ENCODE measurements at places on chromosomes 2 and 18. TPM values are rescaled to one million over a fixed set of nuclear protein-coding genes. Genes with fewer than 3 reads are reported as not detected.

- no peaks in the 10 kb centered on the region for H3K36me3 ChIP-seq
- DNase-seq, result no peak
- H3K4me1 ChIP-seq, result no peaks in the 10 kb centered on the region
- no peak overlapping the region for H3K27ac ChIP-seq
Measured at GRCh38 chr2:133884739-133885381, 316.6 kb upstream of the NCKAP5 start.

FABP1 gene
- total RNA-seq, result not detected

DNA sequence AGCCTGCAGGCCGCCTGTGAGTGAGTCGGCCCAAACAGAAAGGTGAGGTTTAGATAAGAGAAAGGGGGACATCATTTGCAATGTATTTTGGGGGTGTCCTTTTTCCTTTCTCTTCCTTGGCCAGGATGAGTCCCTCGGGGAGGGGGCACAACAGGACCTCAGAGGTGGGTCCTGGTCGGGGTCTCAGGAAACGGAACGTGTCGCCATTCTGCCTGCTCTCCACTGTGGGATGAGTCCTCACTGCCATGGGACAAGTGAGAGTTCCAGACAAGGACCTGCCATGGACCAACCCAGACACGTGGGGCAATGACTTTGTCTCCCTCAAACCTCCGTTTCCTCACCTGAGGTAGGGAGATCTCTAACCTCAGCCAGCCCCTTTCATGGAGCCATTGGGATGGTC lies 67.9 kb upstream of the TAF1B start:
- H3K27ac ChIP-seq, result no peak overlapping the region
- H3K4me1 ChIP-seq, result peaks cover 34% of the 10 kb centered on the region
- no peak for DNase-seq
- no peak overlapping the region for H3K4me3 ChIP-seq
- H3K27me3 ChIP-seq, result no peaks in the 10 kb centered on the region

UPP2 gene
- not detected for total RNA-seq

ZNF804A gene
- total RNA-seq, result 0.42 TPM

GALNT14 gene
- total RNA-seq, result not detected

STARD6 gene
- total RNA-seq, result not detected

DNA sequence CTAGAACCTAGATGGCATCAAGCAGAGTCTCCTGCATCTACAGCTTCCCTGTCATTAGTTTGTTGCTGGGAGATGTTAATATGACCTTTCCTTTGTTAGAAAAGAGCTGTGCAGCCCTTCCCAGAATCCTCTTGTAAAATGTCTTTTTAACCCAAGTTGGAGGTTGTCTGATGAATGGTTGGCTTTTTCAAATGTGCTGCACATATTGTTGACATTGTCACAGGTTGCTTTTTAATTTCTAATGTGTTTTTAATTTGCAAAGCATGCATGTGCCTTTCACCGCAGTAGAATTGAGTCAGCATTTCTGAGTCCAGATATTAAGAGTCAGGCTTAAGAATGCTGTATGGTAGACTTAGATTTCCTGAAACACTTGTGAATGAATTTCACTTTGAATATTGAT lies 120.8 kb downstream of the GREB1L start:
- no peak overlapping the region for H3K4me3 ChIP-seq
- H3K27me3 ChIP-seq, result no peaks in the 10 kb centered on the region
- DNase-seq, result no peak
- no peaks in the 10 kb centered on the region for H3K4me1 ChIP-seq
- H3K27ac ChIP-seq, result no peak overlapping the region

CPLX4 gene
- total RNA-seq, result not detected

- no peak overlapping the region for H3K27ac ChIP-seq
- DNase-seq, result no peak
- H3K4me3 ChIP-seq, result no peak overlapping the region
- H3K36me3 ChIP-seq, result no peaks in the 10 kb centered on the region
- H3K4me1 ChIP-seq, result no peaks in the 10 kb centered on the region
- no peaks in the 10 kb centered on the region for H3K27me3 ChIP-seq
Measured at GRCh38 chr2:233108611-233109490, 48.7 kb downstream of the INPP5D start.

DNA sequence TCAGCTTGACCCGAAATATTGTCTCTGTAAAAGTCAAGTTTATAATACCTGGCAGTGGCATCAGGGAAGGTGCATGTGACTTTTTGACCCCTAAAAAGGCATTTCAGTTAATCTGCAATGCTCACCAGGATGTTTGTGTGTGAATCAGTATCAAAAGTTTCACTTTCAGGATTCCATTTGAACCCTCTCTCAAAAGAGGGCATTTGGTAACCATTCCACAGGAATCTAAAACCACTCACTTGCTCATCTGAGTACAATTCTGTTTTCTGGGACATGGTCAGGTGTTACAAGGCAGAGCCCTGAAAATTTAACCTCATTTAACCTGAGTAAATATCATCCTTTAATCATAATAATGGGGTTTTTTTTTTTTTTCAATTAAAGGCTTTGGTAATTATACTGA lies 77.9 kb upstream of the KLF7 start:
- H3K4me3 ChIP-seq, result no peak overlapping the region
- H3K27ac ChIP-seq, result no peak overlapping the region
- no peak for DNase-seq
- H3K4me1 ChIP-seq, result peaks cover 5% of the 10 kb centered on the region
- no peaks in the 10 kb centered on the region for H3K36me3 ChIP-seq

DNA sequence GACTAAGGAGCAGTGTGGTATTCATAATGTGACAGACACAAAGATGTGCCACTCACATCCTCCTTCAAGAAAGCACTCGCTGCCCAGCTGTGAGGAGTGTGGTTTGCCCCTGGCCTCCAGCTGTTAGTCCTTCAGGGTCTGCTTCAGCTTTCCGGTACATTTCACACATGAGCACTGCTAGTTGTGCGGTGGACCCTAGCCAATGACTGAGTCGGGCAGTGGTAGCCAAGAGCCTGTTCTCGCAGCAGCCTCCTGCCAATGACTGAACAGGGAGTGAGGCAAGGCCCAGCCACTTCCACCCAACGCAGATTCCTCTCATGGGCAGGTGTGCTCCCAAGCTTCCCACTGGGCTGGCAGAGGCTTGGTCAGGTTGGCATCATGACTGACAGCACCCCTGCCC lies 254.3 kb downstream of the RBM43 start:
- no peak for DNase-seq
- no peaks in the 10 kb centered on the region for H3K36me3 ChIP-seq
- no peaks in the 10 kb centered on the region for H3K4me1 ChIP-seq
- no peak overlapping the region for H3K4me3 ChIP-seq

DNA sequence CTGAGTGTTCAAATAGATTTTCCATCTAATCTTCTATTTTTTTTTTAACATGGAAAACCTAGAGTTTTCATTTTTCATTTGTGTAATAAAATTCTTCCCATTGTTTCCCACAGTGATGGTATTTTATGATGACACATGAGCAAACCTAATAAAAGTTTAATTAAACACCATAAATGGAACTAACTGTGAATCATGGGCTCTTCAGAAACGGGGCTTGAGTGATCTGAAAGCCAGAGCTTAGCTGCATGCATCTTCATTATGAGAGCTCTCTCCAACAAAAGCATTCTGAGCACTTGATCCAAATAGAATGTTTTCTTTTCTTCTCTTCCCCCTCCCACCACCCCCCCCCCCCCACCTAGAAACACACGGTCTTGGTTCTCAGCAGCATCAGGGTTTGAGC lies 82.1 kb upstream of the REV1 start:
- H3K27ac ChIP-seq, result peak overlapping the region; percentile 67
- peaks cover 3% of the 10 kb centered on the region for H3K36me3 ChIP-seq
- no peaks in the 10 kb centered on the region for H3K4me1 ChIP-seq
- no peaks in the 10 kb centered on the region for H3K27me3 ChIP-seq
- no peak for DNase-seq
- H3K4me3 ChIP-seq, result no peak overlapping the region

ASXL3 gene
- total RNA-seq, result 6.5 TPM

- H3K4me1 ChIP-seq, result no peaks in the 10 kb centered on the region
- H3K27ac ChIP-seq, result no peak overlapping the region
- H3K27me3 ChIP-seq, result no peaks in the 10 kb centered on the region
- H3K4me3 ChIP-seq, result no peak overlapping the region
- no peak for DNase-seq
- H3K36me3 ChIP-seq, result no peaks in the 10 kb centered on the region
Measured at GRCh38 chr2:175837046-175837445, 165.0 kb downstream of the LNPK start.

DNA sequence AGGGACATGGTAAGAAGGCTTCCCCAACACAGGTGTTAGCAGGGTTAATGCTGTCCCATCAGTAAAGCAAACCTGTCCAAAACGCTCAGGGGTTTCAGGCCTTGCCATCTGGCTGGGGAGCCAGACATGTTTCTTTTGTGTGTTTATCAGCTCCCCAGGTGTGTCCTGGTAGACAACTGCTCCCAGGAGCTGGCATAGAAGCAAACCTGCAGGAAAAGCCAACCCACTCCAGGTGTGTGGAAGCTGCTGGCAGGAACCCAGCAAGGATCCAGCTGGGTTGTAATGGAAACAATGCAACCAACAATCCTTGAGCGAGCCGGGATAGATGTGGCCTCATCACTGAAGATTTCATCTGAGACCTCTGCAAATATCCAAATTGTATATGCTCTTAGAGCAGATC lies 123.1 kb downstream of the RAB3GAP1 start:
- H3K27me3 ChIP-seq, result no peaks in the 10 kb centered on the region
- no peaks in the 10 kb centered on the region for H3K4me1 ChIP-seq
- no peaks in the 10 kb centered on the region for H3K36me3 ChIP-seq

PLCD4 gene
- total RNA-seq, result 14.4 TPM

DNA sequence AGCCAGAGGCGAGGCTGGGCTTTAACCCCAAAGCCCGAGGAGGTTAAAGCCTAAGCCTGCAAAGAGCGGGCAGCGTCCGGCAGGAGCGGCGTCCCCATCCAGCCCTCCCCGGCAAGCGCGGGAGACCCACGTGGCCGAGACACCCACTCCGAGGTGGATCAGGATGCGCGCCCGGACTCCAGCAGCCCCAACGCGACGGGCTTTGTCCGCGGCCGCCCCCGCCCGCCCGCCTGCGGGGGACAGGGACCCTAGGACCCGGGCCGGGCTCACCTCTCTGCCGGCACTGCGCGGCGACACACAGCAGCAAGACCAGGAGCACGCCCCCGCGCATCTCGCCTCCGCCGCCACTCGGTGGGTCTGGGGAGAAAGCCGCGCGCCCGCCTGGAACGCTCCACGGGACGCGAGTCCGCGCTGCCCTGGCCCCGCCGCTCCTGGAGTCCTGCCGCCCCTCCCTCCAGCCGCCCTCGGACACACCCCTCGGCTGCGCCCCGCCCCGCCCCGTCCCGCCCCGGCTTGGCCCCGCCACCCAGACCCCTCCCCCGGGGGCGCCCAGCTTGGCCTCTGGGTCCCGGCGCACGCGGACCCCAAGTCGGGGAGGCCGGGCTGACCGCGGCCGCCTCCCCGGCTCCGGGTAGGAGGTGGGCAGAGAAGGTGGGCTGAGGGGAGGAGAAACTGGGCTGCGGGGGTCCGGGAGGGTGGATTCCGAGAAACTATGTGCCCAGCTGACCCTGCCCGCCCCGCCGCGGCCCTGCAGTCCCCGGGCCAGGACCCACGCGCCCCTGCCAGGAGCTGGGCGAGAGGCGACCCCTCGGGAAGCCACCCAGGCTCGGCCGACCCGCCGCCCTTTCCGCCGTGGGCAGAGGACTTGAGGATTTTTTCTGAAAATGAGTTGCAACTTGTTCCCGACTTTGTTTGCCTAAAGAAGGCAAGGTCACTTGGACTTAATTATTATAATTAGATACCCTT lies at the start of gene LAMA1:
Gene LAMA1 (minus strand): TSS at position 408 of the 966 bp plus-strand sequence. CDS start 77 bp downstream, at position 331.
- no peak within 1 kb of the TSS for H3K27ac ChIP-seq
- no peaks in the 10 kb centered on the region for H3K36me3 ChIP-seq
- peaks cover 59% of the 10 kb centered on the region for H3K27me3 ChIP-seq
- peak within 1 kb of the TSS; percentile 50 for H3K4me3 ChIP-seq
- peaks cover 14% of the 10 kb centered on the region for H3K4me1 ChIP-seq

DNA sequence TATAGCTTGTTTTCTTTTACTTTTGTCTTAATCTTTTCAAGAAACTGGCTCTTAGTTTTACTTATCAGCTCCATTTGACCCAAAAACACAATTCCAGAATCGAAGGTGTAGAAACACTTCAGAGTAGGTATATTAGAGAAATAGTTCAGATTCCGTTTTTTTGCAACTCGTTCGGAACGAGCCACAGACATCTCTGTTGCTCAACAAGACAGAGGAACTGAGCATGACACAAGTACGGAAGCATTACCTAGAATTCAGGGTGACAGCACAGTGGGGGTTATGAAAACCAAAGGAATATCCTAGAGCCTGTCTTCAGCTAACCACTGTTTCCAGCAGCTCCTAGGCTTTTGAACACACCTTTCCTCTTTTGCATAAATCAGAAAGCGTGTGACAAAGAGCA lies 5.0 kb downstream of the HRH4 start:
- no peak for DNase-seq
- H3K36me3 ChIP-seq, result no peaks in the 10 kb centered on the region
- no peaks in the 10 kb centered on the region for H3K27me3 ChIP-seq
- H3K4me1 ChIP-seq, result no peaks in the 10 kb centered on the region
- no peak overlapping the region for H3K4me3 ChIP-seq
- no peak overlapping the region for H3K27ac ChIP-seq

DNA sequence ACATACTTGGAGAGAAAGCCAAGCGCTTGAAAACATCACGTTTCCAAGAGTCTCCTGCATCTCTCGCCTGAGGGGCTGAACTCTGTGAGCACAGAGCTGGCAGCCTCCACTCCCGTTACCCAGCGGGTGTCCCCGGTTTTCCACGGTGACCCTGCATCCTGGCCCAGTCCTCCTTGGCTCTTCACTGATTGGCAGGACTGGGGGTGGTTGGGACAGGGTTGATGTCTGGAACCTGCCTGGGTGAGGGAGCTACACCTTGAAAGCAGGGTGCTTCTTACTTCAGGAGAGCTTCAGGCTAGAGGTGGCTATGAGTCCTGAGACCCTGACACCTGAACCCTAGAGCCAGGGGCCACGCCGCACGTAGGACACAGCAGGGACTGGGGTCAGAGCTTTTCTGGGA lies 234.1 kb downstream of the DYSF start:
- H3K4me3 ChIP-seq, result no peak overlapping the region
- no peak for DNase-seq
- peaks cover 3% of the 10 kb centered on the region for H3K27me3 ChIP-seq

DNA sequence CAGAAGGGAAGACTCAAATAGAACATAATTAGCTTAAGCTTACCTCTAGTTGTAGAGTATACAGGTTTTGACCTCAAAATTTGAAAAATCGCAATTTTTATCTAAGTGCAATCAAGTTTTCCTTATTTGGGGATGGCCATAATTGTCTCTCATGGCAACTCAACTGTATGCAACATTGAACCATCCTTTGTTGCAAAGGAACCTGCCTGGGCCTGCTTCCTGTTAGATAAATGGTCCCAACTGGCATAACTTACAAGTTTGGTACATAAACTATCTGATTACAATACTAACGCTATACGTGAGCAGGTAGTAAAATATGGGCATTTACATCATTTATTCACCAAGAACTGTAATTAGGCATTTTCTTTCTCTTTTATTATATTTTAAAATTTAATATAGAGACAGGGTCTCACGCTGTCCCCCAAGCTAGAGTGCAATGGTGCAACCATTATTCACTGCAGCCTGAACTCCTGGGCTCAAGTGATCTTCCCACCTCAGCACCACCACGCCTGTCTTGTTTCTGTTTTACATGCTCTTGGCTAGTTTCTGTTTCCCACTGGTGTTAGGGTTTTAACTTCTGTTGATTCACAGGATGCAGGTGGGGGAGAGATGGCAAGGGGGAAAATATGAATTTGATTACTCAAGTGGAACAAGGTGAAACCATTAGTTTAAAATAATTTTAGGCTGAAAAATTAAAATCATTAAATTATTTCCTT lies 55.3 kb upstream of the B3GNT2 start:
- no peaks in the 10 kb centered on the region for H3K36me3 ChIP-seq
- DNase-seq, result no peak
- H3K4me1 ChIP-seq, result no peaks in the 10 kb centered on the region
- no peaks in the 10 kb centered on the region for H3K27me3 ChIP-seq
- H3K27ac ChIP-seq, result no peak overlapping the region

CHST9 gene
- total RNA-seq, result 0.22 TPM

GRCh38 chr2:188196343-188197008 lies 95.2 kb upstream of the GULP1 start:
- DNase-seq, result no peak
- H3K27ac ChIP-seq, result no peak overlapping the region
- H3K27me3 ChIP-seq, result no peaks in the 10 kb centered on the region
- H3K36me3 ChIP-seq, result no peaks in the 10 kb centered on the region

Data from tibial nerve (tissue), 4 donors.